Lower leg skin (tissue), 4 donors: ENCODE measurements at places on chromosomes 7 and 10. TPM values are rescaled to one million over a fixed set of nuclear protein-coding genes. Genes with fewer than 3 reads are reported as not detected.

ACSM6 gene
- total RNA-seq, result 7.7 TPM

INA gene
- total RNA-seq, result 1.2 TPM

PRKRIP1 gene
- 36.3 TPM for total RNA-seq

ATRNL1 gene
- total RNA-seq, result 0.61 TPM

GRID2IP gene
- total RNA-seq, result 0.49 TPM

NPC1L1 gene
- not detected for total RNA-seq

STEAP4 gene
- 55.6 TPM for total RNA-seq

GPR146 gene
- 61.7 TPM for total RNA-seq

PNLIPRP3 gene
- 27.2 TPM for total RNA-seq

GLUD1 gene
- 262 TPM for total RNA-seq

TRIM50 gene
- 0.39 TPM for total RNA-seq

PDLIM1 gene
- total RNA-seq, result 46.3 TPM

KCNMA1 gene
- total RNA-seq, result 6.9 TPM

DPYSL4 gene
- total RNA-seq, result 1.1 TPM

SPDYE2B gene
- total RNA-seq, result not detected

NPFFR1 gene
- 0.42 TPM for total RNA-seq

TMEM273 gene
- 3.2 TPM for total RNA-seq

COL28A1 gene
- total RNA-seq, result 4.4 TPM

PLCE1 gene
- 1.8 TPM for total RNA-seq

PRF1 gene
- 0.36 TPM for total RNA-seq

LRRC18 gene
- total RNA-seq, result not detected

GIMAP4 gene
- total RNA-seq, result 17.9 TPM

MYO1G gene
- total RNA-seq, result 3.0 TPM

MBL2 gene
- not detected for total RNA-seq

LRGUK gene
- 0.08 TPM for total RNA-seq

NME8 gene
- not detected for total RNA-seq

PHF14 gene
- total RNA-seq, result 27.9 TPM

ANKRD61 gene
- total RNA-seq, result not detected

ABCC2 gene
- 1.9 TPM for total RNA-seq

POLD2 gene
- 53.5 TPM for total RNA-seq

CAV2 gene
- 47.3 TPM for total RNA-seq

SUGCT gene
- total RNA-seq, result 0.59 TPM

MEOX2 gene
- 3.3 TPM for total RNA-seq

RNF32 gene
- total RNA-seq, result 2.3 TPM

PGAM2 gene
- 7.9 TPM for total RNA-seq

SMKR1 gene
- not detected for total RNA-seq

CLEC5A gene
- 3.6 TPM for total RNA-seq
